CD8-positive, alpha-beta memory T cell (primary cell): ENCODE measurements at places on chromosomes 16 and 17. TPM values are rescaled to one million over a fixed set of nuclear protein-coding genes. Genes with fewer than 3 reads are reported as not detected.

- H3K4me3 ChIP-seq = no peak overlapping the region
- no peaks in the 10 kb centered on the region for H3K27me3 ChIP-seq
- DNase-seq = no peak
- no peaks in the 10 kb centered on the region for H3K36me3 ChIP-seq
Measured at GRCh38 chr17:6239241-6239798, 169.1 kb downstream of the WSCD1 start.

GRCh38 chr17:1997289-1997926 lies 27.7 kb downstream of the RTN4RL1 start:
- no peak overlapping the region for H3K4me3 ChIP-seq
- H3K27ac ChIP-seq = no peak overlapping the region
- H3K36me3 ChIP-seq = no peaks in the 10 kb centered on the region
- no peak for DNase-seq

GRCh38 chr16:46427340-46428107 lies 193.7 kb downstream of the SHCBP1 start:
- no peak overlapping the region for H3K27ac ChIP-seq
- H3K4me3 ChIP-seq = no peak overlapping the region
- no peak for DNase-seq
- no peaks in the 10 kb centered on the region for H3K36me3 ChIP-seq
- no peaks in the 10 kb centered on the region for H3K27me3 ChIP-seq

DNA sequence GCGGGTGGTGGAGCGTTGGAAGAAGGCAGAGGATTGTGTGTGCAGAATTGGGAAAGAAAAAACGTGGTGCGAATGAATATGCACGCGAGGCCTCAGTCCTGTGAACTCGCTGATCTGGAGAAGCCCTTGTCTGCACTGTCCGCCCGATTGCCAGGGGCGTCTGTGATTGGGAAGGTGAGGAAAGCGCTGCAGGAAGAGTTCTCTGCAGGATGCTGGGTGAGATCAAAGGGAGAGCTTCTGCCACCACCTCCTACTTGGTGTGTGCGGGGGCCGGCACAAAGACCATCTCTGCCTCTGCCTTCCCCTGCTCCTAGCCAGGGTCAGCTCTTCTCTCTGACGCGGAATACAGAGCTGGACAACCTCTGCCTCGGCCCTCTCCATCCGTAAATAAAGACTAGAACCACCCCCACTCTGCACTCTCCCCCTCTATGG lies 841 bp upstream of the RAB5C start:
- no peaks in the 10 kb centered on the region for H3K27me3 ChIP-seq
- H3K4me1 ChIP-seq = peaks cover 31% of the 10 kb centered on the region
- H3K27ac ChIP-seq = no peak overlapping the region
- peak overlapping the region; percentile 49 for H3K4me3 ChIP-seq
- DNase-seq = no peak
- no peaks in the 10 kb centered on the region for H3K36me3 ChIP-seq

DNA sequence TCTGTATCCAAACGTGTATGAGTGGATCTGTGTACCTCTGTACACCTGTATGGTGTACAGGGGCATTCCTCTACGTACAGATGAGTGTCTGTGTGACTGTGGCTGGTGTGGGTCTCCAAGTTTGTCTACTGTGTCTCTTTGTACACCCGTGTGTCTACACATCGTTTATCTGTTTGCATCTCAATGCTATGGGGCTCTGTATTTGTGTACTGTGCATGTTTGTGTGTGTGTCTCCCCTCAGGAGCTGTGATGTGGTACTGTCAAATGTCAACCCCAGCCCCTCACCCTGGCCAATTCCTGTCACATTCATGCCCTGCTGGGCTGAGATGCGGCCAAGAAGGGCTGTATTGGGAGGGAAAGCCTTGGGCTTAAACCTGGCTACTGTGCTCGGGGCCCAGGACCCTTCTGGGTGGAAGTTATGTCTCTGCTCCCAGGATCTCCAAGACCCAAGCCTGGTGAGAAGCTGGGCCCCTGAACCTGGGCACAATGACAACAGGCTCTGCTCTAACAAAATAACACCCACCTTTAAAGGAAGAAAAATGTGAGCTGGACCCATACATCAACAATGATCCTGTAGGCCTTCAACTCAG lies 3.5 kb upstream of the NAGS start:
- peaks cover 9% of the 10 kb centered on the region for H3K4me1 ChIP-seq
- DNase-seq = no peak
- H3K27me3 ChIP-seq = no peaks in the 10 kb centered on the region
- no peaks in the 10 kb centered on the region for H3K36me3 ChIP-seq
- no peak overlapping the region for H3K27ac ChIP-seq

GRCh38 chr17:45755050-45755449 lies 29.1 kb upstream of the CRHR1 start:
- DNase-seq = no peak
- H3K27ac ChIP-seq = no peak overlapping the region
- no peaks in the 10 kb centered on the region for H3K4me1 ChIP-seq
- H3K27me3 ChIP-seq = peaks cover 5% of the 10 kb centered on the region
- no peak overlapping the region for H3K4me3 ChIP-seq
- H3K36me3 ChIP-seq = no peaks in the 10 kb centered on the region

The ANKS4B gene
- total RNA-seq = not detected

The RFNG gene
- total RNA-seq = 19.4 TPM

The C16orf86 gene
- 1.9 TPM for total RNA-seq

The ABCC11 gene
- total RNA-seq = 0.22 TPM

The TTLL6 gene
- not detected for total RNA-seq

The KRT222 gene
- not detected for total RNA-seq

The CA7 gene
- not detected for total RNA-seq
